Activated CD4-positive, alpha-beta T cell treated with anti-CD3 and anti-CD28 coated beads for 36 hours (primary cell): ENCODE measurements at places on chromosomes 7 and 10. TPM values are rescaled to one million over a fixed set of nuclear protein-coding genes. Genes with fewer than 3 reads are reported as not detected.

- H3K36me3 ChIP-seq = peaks cover 69% of the 10 kb centered on the region
- H3K4me1 ChIP-seq = peaks cover 48% of the 10 kb centered on the region
- no peak overlapping the region for H3K4me3 ChIP-seq
- no peaks in the 10 kb centered on the region for H3K27me3 ChIP-seq
- peak overlapping the region; percentile 100 for H3K27ac ChIP-seq
Observed at GRCh38 chr7:130959743-130960207, 225.8 kb upstream of the KLF14 start.

DNA sequence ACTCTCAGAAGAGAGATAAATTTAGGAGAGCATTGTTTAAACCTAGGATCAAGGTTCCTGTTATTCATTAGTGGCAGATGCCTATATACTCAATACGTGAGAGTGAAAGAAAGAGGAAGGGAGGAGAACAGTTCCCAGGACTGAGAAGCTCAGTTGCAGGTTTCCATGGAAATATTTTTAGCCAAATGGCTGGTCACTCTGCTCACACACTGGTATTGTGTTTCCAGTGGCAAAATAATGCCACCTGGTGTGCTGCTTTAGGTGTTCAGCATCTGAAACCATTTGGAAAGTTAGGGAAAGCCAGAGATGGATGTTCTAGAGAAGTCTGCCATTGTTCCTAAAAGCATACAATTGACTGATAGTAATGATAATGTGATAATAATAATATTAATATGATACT is 827.7 kb downstream of the SORCS3 start:
- no peak for DNase-seq
- no peak overlapping the region for H3K4me3 ChIP-seq
- no peaks in the 10 kb centered on the region for H3K27me3 ChIP-seq
- no peaks in the 10 kb centered on the region for H3K4me1 ChIP-seq
- no peaks in the 10 kb centered on the region for H3K36me3 ChIP-seq
- no peak overlapping the region for H3K27ac ChIP-seq

The SPACDR gene
- 4.2 TPM for total RNA-seq

- H3K27me3 ChIP-seq = no peaks in the 10 kb centered on the region
- H3K4me3 ChIP-seq = no peak overlapping the region
- H3K4me1 ChIP-seq = peaks cover 57% of the 10 kb centered on the region
- no peak overlapping the region for H3K27ac ChIP-seq
- DNase-seq = peak; percentile 60
- H3K36me3 ChIP-seq = no peaks in the 10 kb centered on the region
Observed at GRCh38 chr7:35729061-35729783, 34.3 kb upstream of the HERPUD2 start.

The RGR gene
- total RNA-seq = not detected

The OR2A12 gene
- total RNA-seq = not detected

The GRID2IP gene
- 0.05 TPM for total RNA-seq

The SVOPL gene
- total RNA-seq = not detected

The TMEM196 gene
- total RNA-seq = not detected

DNA sequence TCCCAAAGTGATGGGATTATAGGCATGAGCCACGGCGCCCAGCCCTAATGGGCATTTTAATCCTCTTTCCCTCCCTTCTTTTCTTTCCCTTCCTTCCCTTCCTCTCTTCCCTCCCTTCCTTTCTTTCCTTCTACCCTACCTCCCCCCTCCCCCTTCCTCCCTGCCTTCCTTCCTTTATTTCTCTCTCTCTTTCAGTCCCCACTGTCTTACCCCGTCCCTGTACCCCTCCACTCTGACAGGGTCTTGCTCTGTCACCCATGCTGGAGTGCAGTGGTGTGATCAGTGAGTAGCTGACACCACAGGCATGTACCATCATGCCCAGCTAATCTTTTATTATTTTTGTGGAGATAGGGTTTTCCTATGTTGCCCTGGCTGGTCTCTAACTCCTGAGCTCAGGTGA is 24.2 kb downstream of the LCOR start:
- H3K4me1 ChIP-seq = peaks cover 51% of the 10 kb centered on the region
- no peak overlapping the region for H3K4me3 ChIP-seq
- H3K27me3 ChIP-seq = no peaks in the 10 kb centered on the region
- DNase-seq = no peak

GRCh38 chr7:97460433-97460832 is 271.5 kb upstream of the TAC1 start:
- peaks cover 2% of the 10 kb centered on the region for H3K27me3 ChIP-seq
- no peak for DNase-seq
- no peak overlapping the region for H3K27ac ChIP-seq

The CDC123 gene
- 129 TPM for total RNA-seq

DNA sequence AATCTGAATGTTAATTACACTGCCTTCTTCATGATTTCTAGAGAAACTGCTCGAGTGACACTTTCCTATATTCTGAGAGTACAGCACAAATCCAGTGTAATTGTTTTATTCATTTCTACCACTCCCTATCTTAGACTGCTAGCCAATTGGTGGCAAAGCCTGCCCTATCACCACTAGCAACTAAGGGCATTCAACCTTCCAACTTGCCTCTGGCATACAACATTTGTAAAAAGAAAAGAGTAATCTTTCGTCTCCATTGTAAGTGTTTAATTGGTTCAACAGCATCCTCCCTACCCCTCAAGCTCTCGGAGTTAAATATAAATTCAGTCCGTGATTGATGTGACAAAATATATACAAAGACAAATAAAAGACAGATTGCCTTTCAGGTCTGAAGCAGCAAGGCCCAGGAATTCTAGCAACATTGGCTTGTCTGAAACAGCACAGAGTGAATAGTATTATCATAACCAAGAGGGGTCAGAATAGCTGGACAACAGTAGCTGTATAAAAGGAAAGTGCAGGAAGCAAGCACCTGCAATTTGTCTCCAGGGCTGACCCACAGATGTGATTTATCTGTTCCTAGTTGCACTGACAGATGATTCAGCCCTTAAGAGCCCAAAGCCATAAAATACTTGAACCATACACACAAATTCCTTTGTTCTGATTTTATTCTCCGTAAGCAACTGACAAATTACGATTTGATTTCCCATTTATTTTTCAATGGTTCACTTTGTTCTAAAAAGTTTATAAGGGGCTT is 47.6 kb upstream of the ANKRD1 start:
- H3K4me1 ChIP-seq = no peaks in the 10 kb centered on the region
- DNase-seq = no peak
- no peak overlapping the region for H3K4me3 ChIP-seq

The CALCR gene
- total RNA-seq = not detected

- no peak overlapping the region for H3K27ac ChIP-seq
- H3K27me3 ChIP-seq = no peaks in the 10 kb centered on the region
- H3K4me3 ChIP-seq = no peak overlapping the region
Observed at GRCh38 chr7:27834179-27834921, 94.4 kb downstream of the TAX1BP1 start.

DNA sequence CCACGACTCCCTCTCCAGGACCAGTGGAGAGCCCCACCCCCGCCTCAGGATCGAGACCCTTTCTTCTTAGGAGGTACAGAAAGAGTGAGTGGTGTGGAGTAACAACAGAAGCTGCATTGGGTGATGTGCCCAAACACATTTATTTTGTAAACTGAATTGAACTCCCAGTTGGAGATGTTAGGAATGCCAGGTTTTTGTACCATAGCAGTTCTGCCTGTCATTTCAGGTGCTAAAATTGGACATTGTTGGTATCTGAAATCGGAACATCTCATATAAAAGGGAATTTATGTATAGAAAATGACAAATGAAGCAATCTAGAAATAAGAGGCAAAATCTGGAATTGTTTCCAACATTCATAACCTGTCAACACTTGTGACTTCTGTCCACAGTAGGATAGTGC is 74.7 kb downstream of the SHH start:
- no peak overlapping the region for H3K27ac ChIP-seq
- no peak for DNase-seq
- no peak overlapping the region for H3K4me3 ChIP-seq
- no peaks in the 10 kb centered on the region for H3K27me3 ChIP-seq
- peaks cover 72% of the 10 kb centered on the region for H3K4me1 ChIP-seq

DNA sequence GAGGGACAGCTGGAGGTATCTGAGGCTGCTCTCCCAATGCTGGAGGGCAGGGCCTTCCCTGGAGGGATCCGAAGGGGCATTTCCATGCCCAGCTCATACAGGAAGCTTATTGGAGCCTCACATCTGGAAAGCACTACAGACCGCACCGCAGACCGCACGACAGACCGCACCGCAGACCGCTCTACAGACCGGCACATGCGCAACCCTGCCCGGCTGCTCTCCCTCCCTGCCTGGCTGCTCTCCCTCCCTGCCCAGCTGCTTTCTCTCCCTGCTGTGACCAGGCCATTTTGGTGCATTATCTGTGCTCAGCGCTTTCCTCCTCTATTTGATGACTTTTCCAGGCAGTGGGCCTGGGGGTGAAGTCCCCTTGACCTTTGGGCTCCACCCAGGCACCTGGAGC is 39.6 kb upstream of the EN2 start:
- H3K27me3 ChIP-seq = peaks cover 9% of the 10 kb centered on the region
- H3K4me1 ChIP-seq = no peaks in the 10 kb centered on the region
- no peak overlapping the region for H3K27ac ChIP-seq
- H3K36me3 ChIP-seq = no peaks in the 10 kb centered on the region
- no peak for DNase-seq
- H3K4me3 ChIP-seq = no peak overlapping the region

The CACNB2 gene
- total RNA-seq = not detected

DNA sequence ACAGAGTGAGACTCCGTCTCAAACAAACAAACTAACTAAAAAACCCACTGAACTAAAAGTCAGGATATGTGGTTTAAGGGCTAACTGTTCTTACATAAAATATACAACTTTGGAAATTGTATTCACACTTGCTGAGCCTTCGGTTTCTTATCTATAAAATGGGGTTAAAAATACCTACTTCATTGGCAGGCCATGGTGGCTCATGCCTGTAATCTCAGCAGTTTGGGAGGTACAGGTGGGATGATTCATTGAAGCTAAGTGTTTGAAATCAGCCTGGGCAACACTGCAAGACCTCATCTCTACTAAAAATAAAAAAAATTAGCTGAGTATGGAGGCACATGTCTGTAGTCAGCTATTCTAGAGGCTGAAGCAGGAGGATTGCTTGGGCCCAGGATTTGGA is 115.4 kb upstream of the KLF6 start:
- no peaks in the 10 kb centered on the region for H3K27me3 ChIP-seq
- no peak overlapping the region for H3K4me3 ChIP-seq
- no peak for DNase-seq
- peaks cover 26% of the 10 kb centered on the region for H3K4me1 ChIP-seq
- H3K27ac ChIP-seq = no peak overlapping the region

The MRLN gene
- not detected for total RNA-seq

- H3K4me3 ChIP-seq = no peak overlapping the region
- no peak for DNase-seq
- H3K36me3 ChIP-seq = no peaks in the 10 kb centered on the region
- peaks cover 13% of the 10 kb centered on the region for H3K27me3 ChIP-seq
- H3K27ac ChIP-seq = no peak overlapping the region
Observed at GRCh38 chr10:69685802-69686585, 55.9 kb downstream of the FAM241B start.

GRCh38 chr7:126378642-126379041 is 874.1 kb downstream of the GRM8 start:
- H3K4me3 ChIP-seq = no peak overlapping the region
- no peaks in the 10 kb centered on the region for H3K27me3 ChIP-seq
- H3K27ac ChIP-seq = no peak overlapping the region
- no peak for DNase-seq

The EN2 gene
- total RNA-seq = not detected

The VWA2 gene
- total RNA-seq = not detected

- peaks cover 20% of the 10 kb centered on the region for H3K27me3 ChIP-seq
- H3K27ac ChIP-seq = no peak overlapping the region
- H3K4me3 ChIP-seq = no peak overlapping the region
Observed at GRCh38 chr7:96093435-96093834, 228.5 kb downstream of the SLC25A13 start.

- no peaks in the 10 kb centered on the region for H3K4me1 ChIP-seq
- DNase-seq = no peak
- H3K27me3 ChIP-seq = no peaks in the 10 kb centered on the region
- no peaks in the 10 kb centered on the region for H3K36me3 ChIP-seq
Observed at GRCh38 chr7:20095436-20095835, 121.7 kb downstream of the MACC1 start.

GRCh38 chr10:125094806-125095205 is 65.6 kb downstream of the CTBP2 start:
- no peak for DNase-seq
- no peak overlapping the region for H3K4me3 ChIP-seq
- H3K4me1 ChIP-seq = no peaks in the 10 kb centered on the region
- H3K36me3 ChIP-seq = no peaks in the 10 kb centered on the region

- DNase-seq = no peak
- no peak overlapping the region for H3K4me3 ChIP-seq
- H3K27me3 ChIP-seq = no peaks in the 10 kb centered on the region
- peaks cover 30% of the 10 kb centered on the region for H3K4me1 ChIP-seq
Observed at GRCh38 chr10:12470719-12471118, 121.4 kb downstream of the CAMK1D start.

DNA sequence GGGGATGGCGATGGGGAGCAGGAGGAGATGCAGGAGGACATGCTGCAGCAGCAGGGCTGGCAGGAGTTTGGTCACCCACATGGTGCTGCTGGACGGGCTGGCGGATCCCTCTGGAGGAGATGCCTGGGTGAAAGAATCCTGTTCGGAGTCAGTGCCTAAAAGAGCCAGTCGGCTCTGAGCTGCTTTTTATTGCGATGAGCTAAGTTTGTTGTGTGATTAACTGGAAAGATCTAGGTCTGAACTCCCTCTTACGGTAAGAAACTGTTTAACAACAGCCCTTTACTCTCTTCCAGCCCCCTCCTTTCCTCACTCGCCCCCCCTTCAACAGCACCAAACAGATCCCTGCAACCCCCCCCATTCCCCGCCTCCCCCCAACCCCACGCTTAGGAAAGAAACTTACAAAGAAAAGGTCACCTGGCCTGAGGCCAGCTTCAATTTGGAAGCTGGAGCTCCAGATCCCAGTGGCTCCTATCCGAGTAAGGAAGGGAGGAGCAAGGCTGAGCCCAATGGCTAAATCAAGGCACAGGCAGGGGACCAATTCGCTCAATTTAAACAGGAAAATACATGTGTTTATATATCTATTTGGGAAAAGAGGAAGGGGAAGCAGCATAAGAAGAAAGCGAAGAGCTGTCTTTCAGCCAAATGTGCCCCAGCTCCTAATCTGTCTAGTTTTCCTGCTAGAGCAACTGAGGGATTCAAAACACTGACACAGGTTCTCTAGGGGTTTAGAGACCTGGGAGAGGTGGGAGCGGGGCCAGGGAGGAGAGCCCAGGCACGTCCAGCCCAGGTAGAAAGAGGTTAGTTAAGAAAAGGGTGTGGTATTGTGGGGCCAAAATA is at the start of gene HGF:
Gene HGF (minus strand): TSS at position 157 of the 837 bp plus-strand sequence. CDS start 76 bp downstream, at position 81.
- no peaks in the 10 kb centered on the region for H3K4me1 ChIP-seq
- no peak within 1 kb of the TSS for H3K27ac ChIP-seq
- no peaks in the 10 kb centered on the region for H3K27me3 ChIP-seq
- no peak within 1 kb of the TSS for H3K4me3 ChIP-seq
- DNase-seq = no peak

- DNase-seq = no peak
- no peak overlapping the region for H3K27ac ChIP-seq
- no peaks in the 10 kb centered on the region for H3K27me3 ChIP-seq
- no peak overlapping the region for H3K4me3 ChIP-seq
- no peaks in the 10 kb centered on the region for H3K4me1 ChIP-seq
- H3K36me3 ChIP-seq = no peaks in the 10 kb centered on the region
Observed at GRCh38 chr10:4947635-4948596, 15.3 kb upstream of the AKR1C1 start.

GRCh38 chr10:11295492-11295891 is 277.8 kb downstream of the CELF2 start:
- H3K4me3 ChIP-seq = no peak overlapping the region
- H3K4me1 ChIP-seq = peaks cover 35% of the 10 kb centered on the region
- H3K27ac ChIP-seq = peak overlapping the region; percentile 63
- H3K27me3 ChIP-seq = no peaks in the 10 kb centered on the region
